A549 treated with GW870086 at 1 μM for 4 hours (cell line): ENCODE measurements at places on chromosomes 1 and 21. TPM values are rescaled to one million over a fixed set of nuclear protein-coding genes. Genes with fewer than 3 reads are reported as not detected.

HTR1D gene
- 11.9 to 14.2 TPM (median 13.4 TPM) in 5 replicates for total RNA-seq

ADGRL2 gene
- 7.4 to 10.5 TPM (median 9.0 TPM) in 5 replicates for total RNA-seq

NMNAT2 gene
- total RNA-seq = 0.42 to 0.66 TPM (median 0.45 TPM) in 5 replicates

FNDC5 gene
- total RNA-seq = 0.32 to 0.74 TPM (median 0.62 TPM) in 5 replicates

UQCRHL gene
- total RNA-seq = 5.7 to 9.2 TPM (median 6.7 TPM) in 5 replicates

EVA1B gene
- total RNA-seq = 11.7 to 24.8 TPM (median 22.8 TPM) in 5 replicates

TIAM1 gene
- 0.69 to 1.5 TPM (median 0.78 TPM) in 5 replicates for total RNA-seq

SELL gene
- 0.08 to 1.5 TPM (median 0.17 TPM) in 5 replicates for total RNA-seq

OLIG2 gene
- not detected in 5 replicates for total RNA-seq

EXTL1 gene
- 0.08 TPM in 1 of 5 replicates, not detected in the others for total RNA-seq

GPR61 gene
- not detected in 5 replicates for total RNA-seq

KRTAP23-1 gene
- total RNA-seq = not detected in 5 replicates

FCRL2 gene
- not detected in 5 replicates for total RNA-seq

ELAVL4 gene
- total RNA-seq = not detected in 5 replicates

RGSL1 gene
- not detected in 5 replicates for total RNA-seq

ADAMTSL4 gene
- total RNA-seq = 3.1 to 7.2 TPM (median 5.2 TPM) in 5 replicates

TRIM67 gene
- total RNA-seq = 0.09 to 0.23 TPM (median 0.13 TPM) in 5 replicates

MRPS6 gene
- 37.4 to 46.1 TPM (median 40.6 TPM) in 5 replicates for total RNA-seq

MAB21L3 gene
- 0.08 TPM in 1 of 5 replicates, not detected in the others for total RNA-seq

DIRAS3 gene
- 1.0 to 1.5 TPM (median 1.1 TPM) in 5 replicates for total RNA-seq

STIL gene
- total RNA-seq = 8.8 to 11.8 TPM (median 9.9 TPM) in 5 replicates

ZCCHC17 gene
- 23.7 to 27.2 TPM (median 25.2 TPM) in 5 replicates for total RNA-seq

RAB25 gene
- not detected in 5 replicates for total RNA-seq

RBM11 gene
- total RNA-seq = not detected in 5 replicates

IL24 gene
- total RNA-seq = 0.25 to 0.60 TPM (median 0.31 TPM) in 5 replicates

KRTAP12-1 gene
- not detected in 5 replicates for total RNA-seq

ZNF683 gene
- not detected in 5 replicates for total RNA-seq

TFF2 gene
- total RNA-seq = not detected in 5 replicates

SPRR1B gene
- total RNA-seq = not detected in 5 replicates

ADGRL4 gene
- total RNA-seq = not detected in 5 replicates

PLA2G2F gene
- not detected in 5 replicates for total RNA-seq

AMPD1 gene
- total RNA-seq = not detected in 5 replicates

MIXL1 gene
- not detected in 5 replicates for total RNA-seq

CFHR3 gene
- total RNA-seq = 0.08 to 0.20 TPM (median 0.15 TPM) in 4 of 5 replicates, not detected in the other

TNNI3K gene
- 0.47 TPM in 1 of 5 replicates, not detected in the others for total RNA-seq

HEYL gene
- total RNA-seq = 2.9 to 3.6 TPM (median 3.0 TPM) in 5 replicates

LCK gene
- 0.06 TPM in 1 of 5 replicates, not detected in the others for total RNA-seq

PIGK gene
- total RNA-seq = 20.8 to 27.7 TPM (median 24.2 TPM) in 5 replicates

GFI1 gene
- 0.15 to 0.24 TPM (median 0.22 TPM) in 4 of 5 replicates, not detected in the other for total RNA-seq

CDC14A gene
- 2.2 to 3.3 TPM (median 2.8 TPM) in 5 replicates for total RNA-seq

CDCA8 gene
- 44.9 to 49.2 TPM (median 46.5 TPM) in 5 replicates for total RNA-seq

OR2M2 gene
- not detected in 5 replicates for total RNA-seq

LEMD1 gene
- not detected in 5 replicates for total RNA-seq

FAM3B gene
- not detected in 5 replicates for total RNA-seq
